B cell (primary cell): ENCODE measurements at places on chromosomes 3 and 15.
A peak's percentile ranks its signal among the peaks of the same experiment; 100 is the strongest.

- DNase-seq = no peak
Observed at GRCh38 chr3:65268426-65268825, 580.6 kb upstream of the ADAMTS9 start.

GRCh38 chr3:21310891-21311290 is 440.1 kb downstream of the ZNF385D start:
- DNase-seq = no peak

DNA sequence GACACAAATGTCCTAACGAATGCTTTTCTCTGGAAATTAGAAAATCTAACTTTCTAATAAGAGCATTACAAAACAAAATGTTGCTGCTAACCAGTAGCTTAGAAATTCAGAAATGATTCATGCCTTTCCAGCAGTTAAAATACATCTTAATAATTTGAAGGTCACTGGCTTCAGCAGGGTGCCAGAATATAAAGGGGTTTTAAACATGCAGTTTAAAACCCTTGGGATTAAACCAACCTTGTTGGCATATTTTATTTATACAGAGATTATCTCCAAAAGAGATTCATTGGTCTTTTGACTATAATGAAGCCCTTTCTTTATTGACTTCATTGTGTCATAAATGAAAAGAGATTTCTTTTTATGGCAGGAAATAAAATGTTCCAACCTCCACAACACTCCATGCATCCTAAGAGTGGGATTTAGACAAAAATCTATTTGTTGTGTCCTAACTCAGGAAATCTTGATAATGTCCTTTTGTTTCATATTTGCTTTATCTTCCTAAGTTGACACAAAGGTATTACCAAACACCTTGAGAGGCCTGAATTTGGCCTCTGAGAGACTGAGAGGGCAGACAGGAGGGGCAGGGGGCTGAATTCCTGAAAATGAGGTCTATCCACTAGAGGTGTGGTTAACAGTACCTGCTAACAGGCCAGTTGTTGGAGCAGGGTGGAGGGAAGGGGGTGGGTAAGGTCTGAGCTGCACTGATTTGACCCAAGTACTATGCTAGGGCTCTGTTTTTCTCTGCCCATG is 124.4 kb downstream of the FEZF2 start:
- DNase-seq = no peak

DNA sequence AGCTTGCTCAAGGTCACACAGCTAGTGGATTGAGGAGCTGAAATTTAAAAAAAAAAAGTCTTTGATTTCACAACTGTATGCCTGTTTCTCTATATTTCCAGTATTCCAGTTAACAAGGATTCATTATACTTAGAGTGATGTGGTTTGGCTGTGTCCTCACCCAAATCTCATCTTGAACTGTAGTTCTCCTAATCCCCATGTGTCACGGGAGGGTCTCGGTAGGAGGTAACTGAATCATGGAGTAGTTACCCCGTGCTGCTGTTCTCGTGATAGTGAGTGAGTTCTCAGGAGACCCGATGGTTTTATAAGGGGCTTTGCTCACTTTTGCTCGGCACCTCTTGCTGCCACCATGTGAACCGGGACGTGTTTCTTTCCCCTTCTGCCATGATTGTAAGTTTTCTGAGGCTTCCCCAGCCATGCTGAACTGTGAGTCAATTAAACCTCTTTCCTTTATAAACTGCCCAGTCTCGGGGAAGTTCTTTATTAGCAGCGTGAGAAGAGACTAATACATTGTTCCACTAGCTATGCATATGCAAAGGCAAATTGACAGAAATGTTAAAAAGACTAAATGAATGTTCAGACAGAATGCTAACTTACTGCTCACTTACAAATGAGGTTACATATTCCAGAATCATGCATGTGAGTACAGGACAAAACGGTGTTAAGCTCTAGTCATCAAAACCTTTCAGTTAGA is 1101.9 kb downstream of the ROBO1 start:
- no peak for DNase-seq

DNA sequence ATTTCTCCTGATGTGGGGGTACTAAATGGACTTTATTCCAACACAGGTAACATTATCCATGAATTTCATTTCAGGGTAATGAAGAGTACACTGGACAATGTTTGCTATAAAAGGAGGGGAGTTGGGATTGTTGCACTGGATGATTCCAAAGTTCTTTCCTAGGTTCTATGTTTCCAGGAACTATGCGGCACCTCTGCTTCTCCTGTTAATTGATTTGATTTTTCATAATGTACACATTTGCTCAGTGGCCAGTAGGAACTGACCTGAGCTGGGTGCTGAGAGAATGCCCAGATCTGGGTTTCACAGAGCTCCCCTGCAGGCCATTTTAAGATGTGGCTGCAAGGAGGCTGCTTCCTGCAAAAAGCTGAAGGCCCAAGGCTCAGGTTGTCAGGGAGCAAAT is 171.7 kb downstream of the KLF13 start:
- no peak for DNase-seq

- DNase-seq = peak; percentile 2
Observed at GRCh38 chr3:165195241-165195639, 944 bp downstream of the SLITRK3 start.

DNA sequence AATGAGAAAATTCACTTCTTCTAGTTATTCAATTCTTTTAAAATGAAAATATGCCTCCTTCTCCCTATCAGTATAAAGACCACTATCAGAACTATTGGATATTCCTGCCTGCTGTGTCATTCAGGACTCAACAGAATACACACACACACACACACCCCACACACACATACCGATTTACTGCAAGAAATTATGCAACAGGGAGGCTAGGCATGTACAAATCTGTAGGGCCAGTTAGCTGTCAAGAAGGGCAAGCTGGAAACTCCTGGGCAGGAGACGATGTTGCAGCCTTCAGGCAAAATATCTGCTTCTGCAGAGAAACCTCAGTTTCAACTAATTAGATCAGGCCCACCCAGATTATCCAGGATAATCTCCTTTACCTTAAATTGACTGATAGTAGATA is 13.9 kb upstream of the RYR3 start:
- no peak for DNase-seq

DNA sequence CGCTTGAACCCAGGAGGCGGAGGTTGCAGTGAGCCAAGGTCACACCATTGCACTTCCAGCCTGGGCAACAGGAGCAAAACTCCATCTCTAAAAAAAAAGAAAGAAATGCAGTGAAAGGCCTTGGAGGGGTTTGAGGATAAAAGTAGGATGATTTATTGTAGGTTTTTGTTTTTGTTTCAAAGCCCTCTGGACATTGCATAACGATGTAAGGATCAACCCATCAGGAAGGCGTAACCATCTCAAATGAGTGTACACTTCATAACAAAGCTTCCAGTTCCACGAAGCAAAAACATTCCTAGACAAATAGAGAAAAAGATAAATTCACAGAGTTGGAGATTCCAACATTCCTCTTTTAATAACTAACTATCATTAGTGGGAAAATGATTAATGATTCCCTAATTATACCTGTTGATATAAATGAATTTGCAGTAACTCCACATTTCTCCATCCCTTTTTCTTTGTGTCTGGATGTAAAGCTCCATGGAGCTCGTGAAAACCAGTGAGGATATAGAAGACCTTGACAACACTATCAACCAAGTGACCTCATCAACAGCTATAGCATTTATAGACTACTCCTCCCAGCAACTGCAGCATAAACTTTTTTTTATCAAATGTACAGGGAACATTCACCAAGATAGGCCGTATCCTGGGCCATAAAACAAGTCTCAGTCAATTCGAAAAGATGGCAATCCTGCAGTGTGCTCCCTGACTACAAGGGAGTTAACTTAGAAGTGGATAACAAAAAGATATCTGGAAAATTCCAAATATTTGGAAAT is 48.7 kb upstream of the PPP4R2 start:
- DNase-seq = no peak

- no peak for DNase-seq
Observed at GRCh38 chr15:82571722-82572222, 31.5 kb upstream of the RPS17 start.

DNA sequence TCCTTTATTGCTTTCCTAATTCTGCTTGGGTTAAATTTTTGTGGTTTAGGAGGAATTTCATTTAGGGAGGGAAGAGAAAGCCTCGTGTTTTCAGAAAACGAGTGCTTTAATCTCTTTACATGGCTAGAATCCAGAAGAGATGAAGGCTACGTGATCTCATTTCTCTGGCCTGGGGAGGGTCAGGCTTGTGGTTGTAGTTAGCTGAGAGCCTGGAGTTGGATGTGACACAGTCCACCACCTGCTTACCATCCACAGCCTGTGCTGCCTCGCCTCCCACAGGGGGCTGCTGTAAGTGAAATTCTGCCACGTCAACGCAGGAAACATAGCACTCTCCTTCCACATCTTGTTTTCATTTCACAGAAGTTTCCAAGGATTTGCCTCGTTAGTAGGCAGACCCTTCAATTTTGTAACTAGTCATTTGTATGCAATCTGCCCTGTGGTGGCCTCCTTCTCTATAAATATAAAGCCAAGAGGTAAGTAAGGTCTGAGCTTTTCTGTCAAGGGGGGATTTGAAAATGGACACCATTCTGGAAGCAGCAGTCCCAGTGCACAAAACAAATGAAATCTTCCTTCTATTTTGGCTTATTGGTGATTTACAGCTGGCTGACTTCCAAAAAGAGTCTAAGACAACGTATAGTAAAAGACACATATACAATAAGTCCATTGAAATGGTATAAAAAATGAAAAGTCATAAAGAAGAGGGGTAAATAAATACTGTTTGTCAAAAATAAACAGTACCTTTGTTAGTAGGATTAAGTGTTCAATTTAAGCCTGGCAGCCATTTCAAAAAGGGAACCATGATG is 3.4 kb downstream of the GXYLT2 start:
- DNase-seq = no peak

GRCh38 chr15:38555686-38556334 is 8.8 kb downstream of the RASGRP1 start:
- no peak for DNase-seq

- no peak for DNase-seq
Observed at GRCh38 chr3:23461069-23461468, 257.9 kb downstream of the UBE2E2 start.

- DNase-seq = no peak
Observed at GRCh38 chr3:168250415-168250861, 154.7 kb upstream of the GOLIM4 start.

DNA sequence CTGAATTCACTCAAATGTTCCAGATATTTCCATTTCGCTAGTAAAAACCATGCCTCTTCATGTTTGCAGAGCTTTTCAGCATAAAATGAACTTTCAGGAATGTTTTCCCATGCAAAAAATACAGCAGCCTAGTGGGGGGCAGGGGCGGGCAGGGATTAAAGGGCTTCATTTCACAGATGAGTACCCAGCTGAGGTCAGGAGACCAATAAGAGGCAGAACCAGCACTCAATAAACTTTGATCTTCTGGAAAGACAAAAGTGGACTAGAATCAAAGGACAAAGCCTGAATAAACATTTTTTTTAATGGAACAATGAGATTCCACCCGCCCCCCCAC is 8.0 kb downstream of the KLHL25 start:
- DNase-seq = no peak

DNA sequence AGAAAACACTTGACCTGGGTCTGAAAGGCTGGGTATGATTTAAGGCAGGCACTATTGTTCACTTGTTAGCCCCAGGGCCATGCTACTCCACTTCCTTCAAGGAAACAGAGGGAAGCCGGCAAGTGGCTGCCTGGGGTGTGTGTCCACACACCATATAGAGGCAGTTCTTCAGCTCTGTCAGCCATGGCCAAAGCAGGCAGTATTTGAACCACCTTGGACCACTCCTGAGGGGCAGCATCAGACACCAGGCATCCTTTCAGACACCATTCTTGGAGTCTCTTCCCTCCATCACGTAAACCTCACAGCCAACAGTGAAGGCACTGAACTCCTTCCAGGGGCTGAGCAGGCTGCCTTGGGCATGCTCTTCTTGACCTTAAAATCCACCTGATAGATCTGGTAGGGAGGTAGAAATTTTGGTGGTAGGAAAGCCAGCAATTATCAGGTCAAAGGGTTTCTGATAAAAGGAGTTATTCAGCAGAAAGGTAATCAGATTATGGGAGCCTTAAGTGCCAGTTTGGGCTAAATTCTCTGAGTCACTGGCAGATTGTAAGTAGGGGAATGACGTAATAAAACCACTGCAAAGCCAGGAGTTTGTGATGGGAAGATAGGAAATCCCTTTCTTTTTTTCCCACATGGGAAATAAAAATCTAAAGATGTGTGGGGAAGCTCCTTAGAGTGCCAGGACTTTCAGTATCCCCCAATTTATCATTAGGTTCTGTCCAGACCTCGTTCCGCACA is 20.2 kb downstream of the TGFBR2 start:
- no peak for DNase-seq

- DNase-seq = no peak
Observed at GRCh38 chr15:51172193-51172592, 77.5 kb upstream of the TNFAIP8L3 start.
